ENCODE measurements at places on chromosomes 1 and 21.

DNA sequence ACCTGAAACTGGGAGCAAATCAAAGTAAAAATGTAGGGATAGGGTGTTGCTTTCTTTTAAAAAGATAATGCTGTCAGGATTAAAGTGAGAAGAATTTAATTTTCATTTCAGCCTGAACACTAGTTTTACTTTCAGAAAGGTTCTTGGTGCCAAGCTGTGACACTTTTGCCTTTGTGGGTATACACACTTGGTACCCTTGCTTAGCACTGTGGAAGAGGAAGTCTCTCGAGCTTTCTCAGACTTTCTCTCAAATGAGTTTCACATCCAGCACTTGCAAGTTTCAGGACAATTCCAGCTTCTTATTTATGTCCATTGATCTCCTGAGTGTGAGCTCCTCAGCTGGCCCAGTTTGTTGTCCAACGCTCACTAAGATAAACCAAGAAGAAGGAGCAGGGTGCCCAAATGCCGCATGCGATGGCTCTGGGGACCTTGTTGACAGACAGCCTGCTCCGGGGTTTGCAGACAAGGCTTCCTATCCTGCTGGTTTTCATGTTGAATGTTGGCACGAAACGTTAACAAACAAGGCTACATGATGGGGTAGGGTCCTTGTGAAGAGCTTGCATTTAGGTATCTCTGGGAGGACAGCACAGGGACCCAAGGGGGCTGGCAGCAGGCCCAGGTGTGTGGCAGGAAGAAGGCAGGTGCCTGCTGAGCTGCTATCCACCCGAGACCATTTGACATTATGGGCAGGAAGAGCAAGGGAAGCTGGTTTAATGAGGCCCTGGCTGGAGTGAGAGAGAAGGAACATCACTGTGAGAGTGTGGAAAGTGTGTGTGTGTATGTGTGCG is 79.7 kb downstream of the POFUT2 start:
- DNase-seq, result no peak

DNA sequence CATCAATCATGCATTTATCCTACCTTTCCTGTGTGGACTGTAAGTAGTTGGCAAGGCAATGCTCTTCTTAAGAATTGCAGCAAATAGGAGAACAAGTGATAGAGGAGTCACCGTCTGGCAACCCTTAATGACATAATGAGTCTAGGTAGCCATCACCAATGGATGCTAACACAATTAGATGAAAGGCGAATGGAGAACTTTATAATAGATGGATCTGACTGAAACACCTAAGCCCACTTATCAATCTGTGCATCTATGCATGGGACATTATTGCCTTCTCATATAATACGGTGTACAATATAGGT is 18.9 kb upstream of the CAPN8 start:
- no peak for DNase-seq

- no peak for DNase-seq
These were observed 96.4 kb downstream of the OBSCN start for GRCh38 chr1:228304225-228304624.

DNA sequence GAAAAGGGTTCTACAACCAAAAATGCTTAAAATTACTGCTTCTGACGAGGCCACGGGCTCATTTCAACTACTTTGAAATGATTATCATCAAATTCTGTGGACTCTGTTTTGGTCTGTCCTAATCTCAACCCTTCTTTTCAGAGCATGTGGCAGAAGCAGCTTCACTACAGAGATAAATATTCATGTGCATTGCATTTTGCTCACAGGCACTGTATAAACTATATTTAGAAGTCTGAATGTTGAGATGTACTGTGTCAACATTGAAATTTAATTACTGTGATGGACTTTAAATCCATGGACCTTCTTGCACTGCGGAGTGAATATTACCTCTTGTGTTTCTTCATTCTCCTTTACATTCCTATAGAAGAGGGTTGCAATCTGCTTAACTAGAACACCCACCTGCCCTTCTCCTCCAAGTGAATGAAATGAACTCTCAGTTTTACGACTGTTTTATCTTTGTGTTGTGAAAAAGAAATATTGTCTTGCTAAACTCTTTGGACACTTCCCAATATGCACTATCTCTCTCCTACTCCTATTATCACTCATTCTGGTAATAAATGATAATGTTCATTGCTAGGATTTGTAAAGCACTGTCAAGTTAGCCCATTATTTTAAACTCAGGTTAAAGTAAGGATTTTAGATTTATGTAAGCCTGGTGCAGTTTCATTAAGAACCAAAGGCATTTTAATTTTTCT is 281.2 kb upstream of the ST6GALNAC5 start:
- DNase-seq, result no peak

DNA sequence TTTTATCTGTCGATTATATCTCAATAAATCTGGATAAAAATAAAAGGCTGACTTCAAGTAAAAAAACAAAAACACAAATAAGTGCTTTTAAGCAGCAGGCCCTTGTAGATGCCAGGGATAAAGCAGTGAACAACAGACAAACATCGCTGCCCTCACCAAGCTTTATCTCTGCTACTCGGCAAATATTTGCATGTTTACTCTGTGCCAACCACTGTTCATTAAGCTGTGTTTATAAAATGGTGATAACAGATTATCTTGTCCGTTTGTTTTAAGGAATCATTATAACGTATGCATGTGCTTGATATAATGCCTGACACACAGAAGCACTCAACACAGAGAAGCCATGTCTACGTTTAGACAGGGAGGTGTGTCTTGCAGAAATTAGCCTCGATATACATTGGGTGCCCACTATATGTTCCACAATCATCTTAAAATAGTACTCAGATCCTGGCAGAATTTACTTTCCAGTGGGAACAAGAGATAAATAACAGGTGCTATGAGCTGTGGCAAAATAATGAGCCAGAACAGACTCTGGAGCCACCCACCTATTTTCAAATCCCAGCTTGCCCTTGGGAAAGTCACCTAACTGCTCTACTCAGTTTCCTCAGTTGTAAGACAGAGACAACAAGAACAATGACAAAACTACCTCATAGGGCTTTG is 47.2 kb downstream of the TRIT1 start:
- no peak for DNase-seq

All from kidney glomerular epithelial cell (primary cell).